ENCODE measurements at places on chromosomes 7 and 10.

DNA sequence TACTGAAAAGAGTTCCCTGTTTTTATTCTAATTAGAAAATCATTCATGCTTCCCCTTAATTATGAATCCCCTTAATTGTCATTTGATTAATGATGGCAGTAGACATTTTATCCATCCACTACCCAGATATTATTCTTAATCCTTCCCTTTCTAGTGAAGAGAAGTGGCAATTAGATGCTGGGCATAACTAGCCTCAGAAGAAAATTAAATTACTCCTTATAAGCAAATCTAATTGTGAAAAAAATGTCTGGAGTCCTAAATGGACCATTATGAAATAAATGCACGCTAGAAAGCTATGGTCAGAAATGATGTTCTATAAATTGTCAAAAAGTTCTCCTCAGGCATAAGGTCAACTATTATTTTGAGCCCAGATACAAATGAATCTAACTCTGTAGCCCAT, 4.5 kb downstream of the ABCB1 start:
- no peak for DNase-seq

DNA sequence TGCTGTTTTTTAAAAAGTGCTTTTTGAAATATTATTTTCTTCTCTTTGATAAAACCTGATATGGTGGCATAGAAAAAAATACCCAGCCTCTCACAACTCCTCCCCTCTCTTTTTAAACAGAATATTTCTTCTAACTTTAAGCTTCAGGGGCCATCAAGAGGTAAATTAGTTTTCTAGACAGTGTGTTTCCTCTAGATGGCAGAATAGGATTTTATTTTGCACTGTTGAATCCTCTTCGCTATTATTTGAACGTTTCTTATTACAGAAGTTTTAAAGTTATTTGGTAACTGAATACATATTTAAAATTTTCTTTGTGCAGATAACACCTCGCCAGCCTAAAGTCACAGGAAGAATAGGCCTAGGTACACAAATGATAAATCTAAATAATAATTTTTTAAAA, 30.3 kb downstream of the ARL5B start:
- DNase-seq = no peak

DNA sequence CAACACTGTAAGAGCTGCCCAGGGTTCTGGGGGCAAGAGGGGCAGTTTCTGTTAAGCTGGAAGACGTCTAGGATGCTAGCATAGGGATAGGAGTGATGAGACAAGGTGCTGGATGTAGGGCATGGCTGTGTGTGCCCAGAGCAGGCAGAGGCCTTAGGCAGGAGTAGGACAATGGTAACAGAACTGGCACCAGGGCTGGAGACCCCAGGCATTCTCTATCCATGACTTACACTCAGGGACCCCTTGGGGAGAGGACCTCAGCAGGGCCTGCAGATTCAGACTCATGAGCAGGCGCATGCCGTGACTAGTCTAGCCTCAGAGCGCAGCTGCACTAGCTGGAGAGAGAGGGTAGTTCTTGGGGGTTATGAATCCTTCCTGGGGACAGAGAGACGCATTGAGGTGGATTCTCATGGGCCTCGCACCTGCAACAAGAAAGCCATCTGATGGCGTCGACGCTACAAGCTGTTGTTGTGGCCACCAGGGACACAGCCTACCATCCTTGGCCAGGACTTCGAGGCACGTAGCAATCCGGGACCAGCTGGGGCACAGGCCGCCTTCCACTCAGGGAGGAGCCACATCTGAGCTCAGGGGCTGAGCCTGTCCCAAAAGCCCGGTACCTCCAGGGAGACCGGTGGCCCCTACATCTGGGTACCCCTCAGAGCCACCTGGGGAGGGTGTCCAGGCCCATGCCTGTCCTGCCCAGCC, 474.1 kb downstream of the PTPRN2 start:
- DNase-seq = no peak

GRCh38 chr10:16811765-16812164, 5.5 kb downstream of the RSU1 start:
- no peak for DNase-seq

GRCh38 chr7:6432781-6433180, 15.0 kb downstream of the DAGLB start:
- DNase-seq = no peak

DNA sequence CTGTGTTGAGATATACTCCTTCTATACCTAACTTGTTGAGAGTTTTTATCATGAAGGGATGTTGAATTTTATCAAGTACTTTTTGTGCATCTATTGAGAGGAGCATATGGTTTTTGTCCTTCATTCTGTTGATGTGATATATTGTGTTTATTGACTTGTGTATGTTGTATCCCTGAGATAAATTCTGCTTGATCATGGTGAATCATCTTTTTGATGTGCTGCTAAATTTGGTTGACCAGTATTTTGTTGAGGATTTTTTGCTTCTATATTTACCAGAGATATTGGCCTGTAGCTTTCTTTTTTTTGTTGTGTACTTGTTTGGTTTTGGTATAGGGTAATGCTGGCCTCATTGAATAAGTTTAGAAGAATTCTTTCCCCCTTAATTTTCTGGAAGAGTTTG, 32.4 kb downstream of the NEURL1 start:
- no peak for DNase-seq

GRCh38 chr10:6049031-6049400, 13.2 kb downstream of the IL2RA start:
- DNase-seq = no peak
